ENCODE measurements at places on chromosomes 7 and 10.

DNA sequence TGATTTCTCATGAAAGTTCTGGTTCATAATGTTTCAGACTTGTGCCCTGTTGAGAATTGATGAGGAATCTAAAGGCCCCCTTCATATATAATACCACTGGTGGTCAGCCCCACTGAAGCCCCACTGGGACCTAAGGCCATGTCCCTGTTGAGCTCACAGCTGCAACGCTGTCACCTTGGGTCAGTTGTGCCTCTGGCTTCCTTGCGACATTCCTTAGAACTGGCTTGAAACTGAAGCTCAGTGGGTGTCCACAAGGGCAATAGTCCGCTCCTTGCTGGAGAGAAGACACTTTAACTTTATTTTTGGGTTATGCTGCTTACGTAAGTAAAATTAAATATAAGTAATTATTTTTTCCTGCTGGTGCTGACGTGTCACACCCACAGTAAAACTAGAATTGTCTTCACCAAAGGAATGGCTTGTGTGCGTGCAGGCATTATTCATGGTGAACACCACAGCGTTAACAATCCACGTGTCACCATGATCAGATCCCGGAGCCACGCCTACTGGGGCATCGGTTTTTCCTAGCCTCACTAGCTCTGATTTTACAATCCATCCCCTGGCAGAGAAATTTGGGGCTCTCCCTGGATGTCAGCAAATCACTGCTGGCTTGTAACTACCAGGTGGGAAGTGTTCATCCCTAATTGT is 66.5 kb downstream of the BICC1 start:
- no peak for DNase-seq

- DNase-seq: no peak
These were observed 4.9 kb upstream of the DNTT start for GRCh38 chr10:96299383-96299782.

GRCh38 chr7:94907026-94907810 is at the start of gene PPP1R9A:
TSS of gene PPP1R9A (plus strand) at chr7:94907594. CDS start at chr7:94910114, 2,520 bp downstream.
- DNase-seq: no peak

DNA sequence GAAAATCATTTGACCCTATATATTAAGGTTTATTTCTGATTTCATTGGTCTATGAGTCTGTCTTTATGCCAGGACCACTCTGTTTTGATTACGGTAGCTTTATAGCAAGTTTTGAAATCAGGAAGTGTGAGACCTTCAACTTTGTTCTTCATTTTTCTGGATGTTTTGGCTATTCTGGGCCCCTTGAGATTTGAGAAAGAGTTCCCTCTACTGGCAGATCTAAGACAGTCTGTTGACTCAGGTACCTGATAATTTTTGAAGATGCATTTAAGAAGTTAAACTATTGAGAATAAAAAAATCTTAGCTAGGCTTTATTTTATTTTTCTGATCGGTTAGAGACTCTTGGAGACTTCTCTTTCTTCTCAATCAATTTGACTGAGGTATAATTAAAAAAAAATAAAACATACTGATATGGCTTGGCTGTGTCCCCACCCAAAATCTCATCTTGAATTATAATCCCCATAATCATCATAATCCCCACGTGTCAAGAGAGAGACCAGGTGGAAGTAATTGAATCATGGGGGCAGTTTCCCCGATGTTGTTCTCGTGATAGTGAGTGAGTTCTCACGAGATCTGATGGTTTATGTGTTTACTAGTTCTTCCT is 209.2 kb downstream of the SNX10 start:
- DNase-seq: no peak
